Stimulated activated CD8-positive, alpha-beta memory T cell treated with anti-CD3 and anti-CD28 coated beads, Interleukin-15, amount 100 ng/mL, for 48 hours (primary cell): ENCODE measurements at places on chromosomes 12 and 14.

DNA sequence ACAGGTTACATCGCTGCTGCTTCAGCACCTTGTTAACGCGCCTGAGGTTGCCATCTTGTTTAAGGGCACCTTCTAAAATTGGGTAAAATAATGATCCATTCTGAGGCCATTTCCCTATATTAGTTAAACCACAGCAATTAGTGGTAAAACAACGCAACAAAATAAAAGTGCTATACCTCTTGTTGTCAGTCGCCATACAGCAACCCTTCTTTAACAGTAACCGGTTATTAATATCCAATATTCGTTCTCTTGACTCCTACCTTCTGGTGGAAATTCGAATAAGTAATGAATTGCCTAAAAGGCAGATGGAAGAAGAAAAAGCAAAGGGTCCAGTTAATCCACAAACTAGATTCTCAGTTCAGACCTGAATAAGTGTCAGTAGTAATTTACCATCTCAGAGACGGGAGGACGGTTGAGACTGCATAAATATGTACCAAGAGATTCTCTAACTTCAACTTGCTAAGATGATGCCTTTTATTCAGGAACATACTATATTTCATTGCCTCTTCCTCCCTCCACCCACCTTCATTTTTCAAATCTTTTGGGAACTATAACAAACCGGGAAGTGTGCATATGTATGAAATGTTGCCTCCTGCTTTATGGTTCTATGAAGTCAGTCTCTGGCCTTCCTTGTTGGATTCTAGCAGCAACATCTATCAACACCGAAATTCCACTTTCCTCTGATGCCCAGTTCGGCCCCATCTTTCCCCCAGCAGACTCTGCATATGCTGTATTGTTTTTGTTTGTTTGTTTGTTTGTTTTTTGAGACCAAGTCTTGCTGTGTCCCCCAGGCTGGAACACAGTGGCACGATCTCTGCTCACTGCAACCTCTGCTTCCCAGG lies 824 bp upstream of the PSMB5 start:
- no peak for DNase-seq

GRCh38 chr12:108103087-108103486 lies 26.0 kb upstream of the WSCD2 start:
- DNase-seq = no peak

DNA sequence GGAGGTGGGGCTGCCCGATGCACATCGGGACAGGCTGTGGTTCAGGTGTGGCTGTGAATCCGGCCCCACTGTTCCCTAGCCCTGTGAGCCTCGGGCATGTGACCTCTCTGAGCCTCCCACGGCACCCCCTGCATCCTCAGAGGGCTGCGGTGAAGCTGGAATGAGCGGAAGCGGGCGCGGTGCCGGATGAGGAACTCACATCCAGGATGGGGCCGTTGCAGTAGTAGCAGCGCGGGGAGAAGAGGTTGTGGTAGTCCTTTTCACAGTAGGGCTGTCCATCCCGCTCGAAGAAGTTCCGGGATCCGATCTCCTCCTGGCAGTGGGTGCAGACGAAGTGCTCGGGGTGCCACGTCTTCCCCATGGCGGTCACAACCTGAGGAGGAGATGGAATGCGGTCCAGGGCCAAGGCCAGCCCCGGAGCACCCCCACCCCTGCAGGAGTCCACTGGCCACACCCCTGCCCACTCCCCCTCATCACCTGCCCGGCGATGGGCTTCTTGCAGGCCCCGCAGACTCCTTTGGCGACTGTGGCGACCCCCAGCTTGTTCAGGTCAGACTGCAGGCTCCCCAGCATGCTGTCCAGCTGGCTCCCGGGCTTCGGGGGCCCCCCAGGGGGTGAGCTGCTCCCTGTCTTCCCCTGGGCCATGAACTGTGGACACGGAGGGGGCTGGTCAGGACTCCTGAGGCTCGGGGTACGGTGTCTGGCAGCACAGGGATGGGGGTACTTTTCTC lies 13.9 kb upstream of the RPLP0 start:
- DNase-seq = no peak

DNA sequence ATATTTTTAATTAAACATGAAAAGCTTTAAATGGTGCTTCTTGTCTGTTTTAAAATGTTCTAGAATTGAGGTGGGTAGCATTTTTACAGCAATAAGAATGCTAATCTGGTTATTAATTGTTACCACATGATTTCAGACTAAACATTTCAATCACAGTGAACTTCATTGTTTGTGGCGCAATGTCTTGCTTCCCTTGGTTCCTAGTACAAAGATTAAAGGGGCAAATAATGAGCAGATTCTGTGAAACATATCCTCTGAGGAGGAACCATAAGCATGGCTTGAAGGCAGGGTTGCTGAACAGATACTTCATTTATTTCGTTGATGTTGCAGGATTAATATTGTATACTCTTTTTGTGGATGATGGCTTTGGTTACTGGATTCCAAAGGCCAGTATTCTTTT lies 162.1 kb downstream of the FUT8 start:
- no peak for DNase-seq

DNA sequence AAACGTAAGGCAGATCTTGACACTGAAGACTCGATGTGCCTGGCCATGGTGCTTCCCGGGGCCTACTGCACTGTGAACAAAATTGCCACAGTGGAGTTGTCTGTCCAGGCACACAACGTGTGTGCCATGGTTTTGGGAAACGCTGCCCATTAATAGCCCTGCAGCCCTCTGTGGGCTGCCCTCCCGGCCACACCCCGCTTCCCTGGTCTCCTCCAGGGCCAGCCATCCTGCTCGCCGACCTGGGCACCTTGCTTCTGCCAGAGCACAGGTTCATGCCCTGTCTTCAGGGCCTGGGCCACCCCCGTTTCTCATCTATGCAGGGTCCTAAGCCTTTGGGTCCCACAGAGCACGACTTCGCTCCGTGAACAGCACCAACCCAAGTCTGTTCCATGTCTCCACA lies 18.9 kb downstream of the MEG3 start:
- DNase-seq = no peak

GRCh38 chr14:31843361-31844091 lies 233.6 kb upstream of the ARHGAP5 start:
- no peak for DNase-seq

GRCh38 chr14:35890308-35890707 lies 64.2 kb downstream of the BRMS1L start:
- no peak for DNase-seq
